Stimulated activated CD4-positive, alpha-beta T cell treated with anti-CD3 and anti-CD28 coated beads, TNF-alpha, amount 100 ng/mL, for 1 hour (primary cell): ENCODE measurements at places on chromosomes 1 and 21.

DNA sequence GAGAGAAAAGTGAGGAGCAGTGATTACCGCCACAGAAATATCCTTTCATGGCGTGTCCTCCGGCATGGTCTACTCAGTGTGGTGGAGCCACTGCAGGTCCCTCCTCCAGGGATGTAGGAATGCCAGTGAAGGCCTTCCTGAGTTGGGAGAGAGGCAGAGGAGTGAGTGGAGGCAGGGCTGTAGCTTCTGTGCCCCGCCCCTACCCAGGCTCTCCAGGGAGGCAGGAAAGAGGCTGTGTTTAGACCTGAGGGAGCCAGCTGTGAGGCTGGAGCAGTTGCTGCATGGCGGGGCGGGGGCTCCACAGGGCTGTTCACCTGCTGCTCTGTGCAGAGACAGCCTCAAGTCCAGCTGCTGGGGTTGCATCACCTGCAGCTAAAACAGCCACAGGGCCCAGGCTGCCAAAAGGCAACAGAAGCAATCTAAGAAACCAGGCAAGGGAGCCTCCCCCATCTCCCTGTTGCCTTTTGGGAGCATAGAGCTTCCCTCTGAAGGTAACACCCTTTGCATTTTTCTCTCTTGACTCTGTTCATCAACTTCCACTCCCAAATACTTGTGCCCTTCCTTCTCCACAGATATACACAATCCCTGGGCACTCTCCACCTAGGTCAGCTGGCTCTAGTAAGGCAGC, 801 bp upstream of the ANXA9 start:
- DNase-seq: no peak

- no peak for DNase-seq
Observed at GRCh38 chr1:18557621-18558465, 72.8 kb upstream of the PAX7 start.

GRCh38 chr21:36549470-36549869, 69.5 kb upstream of the CLDN14 start:
- no peak for DNase-seq

DNA sequence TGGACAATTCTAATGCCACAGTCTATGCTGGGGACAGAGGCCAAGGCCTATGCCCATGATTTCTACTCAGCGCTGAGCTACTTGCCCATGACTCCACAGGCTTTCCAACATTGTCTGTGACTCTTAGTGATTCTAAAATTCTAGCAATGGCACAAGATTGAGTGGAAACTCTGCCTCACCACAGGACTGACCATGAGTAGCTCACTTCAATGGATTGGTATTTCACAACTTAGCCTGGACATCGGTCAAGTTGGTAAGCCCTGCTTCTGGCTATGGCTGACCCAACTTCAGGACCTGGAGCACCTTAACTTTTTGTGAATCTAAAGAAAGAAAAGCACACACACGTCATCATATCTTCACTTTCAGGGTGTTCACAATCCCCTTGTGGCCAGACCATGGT, 255.1 kb downstream of the SDCCAG8 start:
- no peak for DNase-seq

DNA sequence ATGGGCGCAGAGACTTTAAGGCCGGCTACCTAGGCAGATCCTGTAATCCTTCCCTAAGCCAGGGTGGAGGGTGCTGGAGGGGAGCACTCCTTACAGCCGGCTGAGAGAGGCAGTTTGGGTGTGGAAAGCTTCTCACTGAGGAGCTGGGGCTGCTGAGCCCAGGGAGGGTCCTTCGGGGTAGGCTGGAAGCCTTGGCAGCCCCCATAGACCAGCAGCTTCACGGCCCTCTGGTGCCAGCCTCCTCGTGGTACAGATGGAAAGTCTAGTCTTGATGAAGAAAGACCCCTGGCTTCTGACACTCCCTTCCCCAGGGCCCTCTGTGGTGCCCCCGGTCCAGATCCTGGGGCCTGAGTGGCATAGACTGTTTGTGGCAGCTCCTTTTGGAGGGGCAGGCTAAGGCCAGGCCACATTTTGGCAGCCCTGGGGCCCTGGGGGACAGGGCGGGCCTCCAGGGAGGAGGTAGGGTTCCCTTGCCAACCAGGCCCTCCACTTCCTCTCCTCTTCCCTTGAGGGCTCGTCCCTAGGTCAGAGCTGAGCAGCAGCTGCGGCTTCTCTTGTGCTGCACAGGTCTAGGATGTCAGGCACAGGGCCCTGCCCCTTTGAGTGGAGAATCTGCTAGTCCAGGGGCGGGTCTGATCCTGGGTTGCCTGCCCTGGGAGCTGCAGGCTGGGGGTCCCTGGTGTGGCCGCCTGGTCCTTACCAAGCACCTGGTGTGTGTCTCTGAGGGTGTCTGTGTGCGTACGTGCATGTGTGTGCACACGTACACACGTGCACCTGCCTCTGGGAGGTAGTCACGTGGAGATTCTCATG, 4.8 kb downstream of the AMPD2 start:
- no peak for DNase-seq

- no peak for DNase-seq
Observed at GRCh38 chr1:217539510-217539909, 91.4 kb downstream of the GPATCH2 start.

- DNase-seq: no peak
Observed at GRCh38 chr1:24161270-24161669, 18.3 kb upstream of the IL22RA1 start.

- DNase-seq: no peak
Observed at GRCh38 chr1:236336084-236336483, 54.3 kb upstream of the ERO1B start.

- no peak for DNase-seq
Observed at GRCh38 chr1:20837554-20838192, 50.6 kb upstream of the HP1BP3 start.
